ENCODE measurements at places on chromosomes 2 and 18. TPM values are rescaled to one million over a fixed set of nuclear protein-coding genes. Genes with fewer than 3 reads are reported as not detected.

APOB gene
- polyA plus RNA-seq: not detected

KCNG2 gene
- not detected for polyA plus RNA-seq

REEP1 gene
- 0.04 TPM for polyA plus RNA-seq

ZAP70 gene
- polyA plus RNA-seq: 0.01 TPM

FSHR gene
- polyA plus RNA-seq: not detected

SCN9A gene
- polyA plus RNA-seq: 0.07 TPM

SPP2 gene
- not detected for polyA plus RNA-seq

IL1RL1 gene
- 0.03 TPM for polyA plus RNA-seq

LYG2 gene
- not detected for polyA plus RNA-seq

Data from foreskin keratinocyte (primary cell).